Smooth muscle cell of the umbilical artery (primary cell): ENCODE measurements at places on chromosomes 1 and 21. TPM values are rescaled to one million over a fixed set of nuclear protein-coding genes. Genes with fewer than 3 reads are reported as not detected.

The FAM163A gene
- 0.05 TPM in 1 of 2 replicates, not detected in the other for total RNA-seq

The OLIG2 gene
- total RNA-seq = not detected in 2 replicates

The PGLYRP3 gene
- total RNA-seq = not detected in 2 replicates

The LRRC39 gene
- total RNA-seq = 0.30 and 0.37 TPM in 2 replicates

The NR5A2 gene
- under 0.01 TPM in 1 of 2 replicates, not detected in the other for total RNA-seq

The GJA9 gene
- total RNA-seq = not detected in 2 replicates

The TMEM82 gene
- total RNA-seq = not detected in 2 replicates

The TENT5C gene
- 3.4 and 3.6 TPM in 2 replicates for total RNA-seq

The GUK1 gene
- 252 and 379 TPM in 2 replicates for total RNA-seq

The TSPEAR gene
- total RNA-seq = not detected in 2 replicates

The PLA2G2F gene
- total RNA-seq = not detected in 2 replicates

The LRRC71 gene
- total RNA-seq = 0.37 TPM in 1 of 2 replicates, not detected in the other

The ADGRL4 gene
- 13.7 and 92.6 TPM in 2 replicates for total RNA-seq

The LRRC40 gene
- 16.9 and 29.7 TPM in 2 replicates for total RNA-seq

The NES gene
- total RNA-seq = 5.0 and 21.8 TPM in 2 replicates

The S100A1 gene
- under 0.01 TPM in 1 of 2 replicates, not detected in the other for total RNA-seq

The FHL3 gene
- total RNA-seq = 7.7 and 20.3 TPM in 2 replicates

The RCSD1 gene
- not detected in 2 replicates for total RNA-seq

The FAAP20 gene
- total RNA-seq = 23.8 and 32.2 TPM in 2 replicates

The CRP gene
- total RNA-seq = not detected in 2 replicates

The KRTAP13-2 gene
- not detected in 2 replicates for total RNA-seq

The BMP8B gene
- total RNA-seq = not detected in 2 replicates
